GDM1 (cell line): ENCODE measurements at places on chromosomes 4 and X.

GRCh38 chr4:112564706-112565270 is 48.8 kb upstream of the NEUROG2 start:
- DNase-seq, result no peak

DNA sequence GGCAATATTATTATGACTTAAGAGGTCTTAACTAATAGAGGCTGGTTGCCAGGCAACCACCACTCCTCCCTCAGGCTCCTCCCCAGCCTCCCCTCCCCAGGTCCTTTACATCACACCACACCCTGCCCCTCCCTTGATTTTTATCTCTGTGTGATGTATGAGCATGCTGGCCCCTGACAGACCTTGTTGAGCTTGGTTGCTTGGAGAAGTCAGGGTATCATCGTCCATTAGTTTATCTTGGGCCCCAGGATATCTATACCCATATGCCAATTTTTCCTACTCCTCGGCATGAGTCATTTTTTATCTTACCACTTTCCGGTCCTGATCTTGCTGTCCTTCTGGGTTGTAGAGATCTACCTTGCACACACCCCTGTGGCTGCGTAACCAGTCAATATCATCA is 2.5 kb downstream of the AKAP4 start:
- no peak for DNase-seq

DNA sequence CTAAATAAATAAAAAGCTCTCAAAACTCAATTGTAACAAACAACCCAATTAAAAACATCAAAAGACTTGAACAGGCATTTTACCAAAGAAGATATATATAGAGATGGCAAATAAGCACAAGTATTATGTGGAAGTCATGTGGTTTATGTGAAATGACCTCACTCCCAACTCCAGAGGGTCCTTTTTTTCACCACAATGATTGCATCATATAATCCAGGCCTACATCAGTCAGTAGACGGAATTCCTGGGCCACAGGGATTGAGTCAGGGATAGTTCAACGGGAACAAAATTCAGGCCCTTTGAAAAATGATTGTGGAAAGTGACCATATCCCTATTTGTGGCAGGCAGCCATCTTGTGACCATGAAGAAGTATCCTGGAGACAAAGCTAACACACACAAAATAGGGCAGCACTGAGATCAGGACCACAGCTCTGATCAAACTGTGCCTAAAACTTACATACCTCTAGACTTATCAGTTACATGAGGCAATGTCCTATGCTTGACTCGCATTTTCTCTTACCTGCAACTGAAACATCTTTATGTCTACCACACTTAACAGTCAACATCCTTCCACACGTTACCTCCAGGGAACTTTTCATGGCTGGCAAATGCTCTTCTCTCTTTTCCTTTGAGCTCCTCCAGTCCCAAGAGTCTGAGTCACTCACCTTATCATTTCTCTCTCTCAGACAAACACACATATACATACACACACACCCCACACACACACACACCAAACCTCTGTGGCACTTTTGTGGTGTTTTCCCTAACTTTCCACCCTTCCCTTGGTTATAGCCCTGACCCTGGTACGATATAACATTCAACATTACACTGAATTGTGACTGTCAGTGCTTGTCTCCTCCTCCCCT is 113.5 kb downstream of the PHF8 start:
- no peak for DNase-seq

GRCh38 chrX:130174045-130174704 is 2.4 kb downstream of the RAB33A start:
- DNase-seq, result no peak

DNA sequence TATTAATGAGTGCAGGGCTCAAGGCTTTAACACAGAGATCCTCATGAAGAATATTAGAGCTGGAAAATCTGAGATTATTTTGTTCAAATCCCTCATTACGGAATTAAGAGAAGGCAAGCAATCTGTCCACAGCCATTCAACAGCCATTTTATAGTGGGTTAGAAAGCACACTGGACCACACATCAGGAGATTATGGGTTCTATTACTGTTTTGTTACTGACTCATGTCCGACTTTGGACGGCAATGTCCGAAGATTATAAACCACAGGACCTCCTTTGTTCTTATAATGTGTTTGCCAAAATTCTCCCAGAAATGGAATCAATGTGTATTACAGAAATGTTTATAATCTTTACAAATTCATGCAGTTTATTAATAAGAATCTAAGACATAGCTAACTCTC is 8.1 kb downstream of the LAMTOR3 start:
- no peak for DNase-seq

GRCh38 chr4:62135565-62136156 is 935.5 kb downstream of the ADGRL3 start:
- no peak for DNase-seq

GRCh38 chrX:132375941-132376340 is 112.9 kb downstream of the MBNL3 start:
- no peak for DNase-seq

GRCh38 chrX:150086371-150086770 is 148.1 kb upstream of the EOLA2 start:
- no peak for DNase-seq

GRCh38 chr4:145614233-145614610 is 5.0 kb upstream of the MMAA start:
- DNase-seq, result no peak

GRCh38 chrX:40202456-40202855 is 104.7 kb upstream of the BCOR start:
- DNase-seq, result peak; percentile 52

DNA sequence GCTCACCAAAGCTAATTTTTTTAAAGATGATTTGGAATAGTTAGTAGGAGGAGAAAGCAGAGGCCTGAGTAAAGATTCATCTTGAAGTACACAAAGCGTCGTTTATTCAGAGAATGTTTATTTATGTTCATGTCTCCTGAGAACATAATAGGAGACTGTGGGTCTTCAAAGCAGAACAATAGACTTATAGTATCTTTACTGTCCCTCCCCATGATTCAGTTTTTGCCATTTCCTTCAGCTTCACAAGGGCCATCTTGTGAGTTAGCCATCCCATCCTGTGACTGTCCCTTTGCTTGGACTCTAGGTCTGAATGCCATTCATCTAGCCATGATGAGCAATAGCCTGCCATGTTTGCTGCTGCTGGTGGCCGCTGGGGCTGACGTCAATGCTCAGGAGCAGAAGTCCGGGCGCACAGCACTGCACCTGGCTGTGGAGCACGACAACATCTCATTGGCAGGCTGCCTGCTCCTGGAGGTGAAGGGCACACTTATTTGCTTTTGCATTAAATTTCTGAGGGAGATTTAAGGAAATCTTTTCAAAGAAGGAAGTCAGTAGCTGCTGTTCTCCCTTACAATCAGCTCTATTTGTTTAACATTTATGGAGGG is 105.8 kb downstream of the NFKB1 start:
- DNase-seq, result no peak

GRCh38 chr4:143382596-143382995 is 45.9 kb downstream of the GAB1 start:
- DNase-seq, result no peak

DNA sequence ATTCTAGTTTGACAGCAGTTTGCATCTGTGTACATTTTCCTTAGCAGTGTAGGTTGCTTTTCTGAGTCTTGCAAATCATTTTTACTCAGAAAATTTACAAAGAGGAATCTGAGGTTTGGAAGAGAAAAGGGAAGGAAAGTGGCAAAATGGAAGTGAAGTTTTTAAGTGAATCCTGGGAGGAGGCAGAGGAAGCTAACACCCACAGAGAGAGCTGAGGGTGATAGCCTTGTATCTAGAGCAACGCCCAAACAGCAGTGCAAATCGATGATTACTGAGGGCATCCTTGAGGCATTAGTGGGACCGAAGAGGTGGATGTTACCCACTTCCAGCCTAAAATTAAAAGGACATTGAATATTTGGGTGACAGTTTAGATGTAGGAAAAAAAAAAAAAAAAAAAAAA is 31.8 kb downstream of the KLF3 start:
- no peak for DNase-seq

- DNase-seq, result peak; percentile 13
Measured at GRCh38 chr4:85681221-85681657, 206.3 kb downstream of the ARHGAP24 start.

- no peak for DNase-seq
Measured at GRCh38 chr4:40699648-40700047, 50.1 kb upstream of the NSUN7 start.

GRCh38 chr4:159545556-159545955 is 442.7 kb downstream of the RAPGEF2 start:
- DNase-seq, result no peak

GRCh38 chr4:38574559-38575333 is 89.3 kb upstream of the KLF3 start:
- peak; percentile 12 for DNase-seq

DNA sequence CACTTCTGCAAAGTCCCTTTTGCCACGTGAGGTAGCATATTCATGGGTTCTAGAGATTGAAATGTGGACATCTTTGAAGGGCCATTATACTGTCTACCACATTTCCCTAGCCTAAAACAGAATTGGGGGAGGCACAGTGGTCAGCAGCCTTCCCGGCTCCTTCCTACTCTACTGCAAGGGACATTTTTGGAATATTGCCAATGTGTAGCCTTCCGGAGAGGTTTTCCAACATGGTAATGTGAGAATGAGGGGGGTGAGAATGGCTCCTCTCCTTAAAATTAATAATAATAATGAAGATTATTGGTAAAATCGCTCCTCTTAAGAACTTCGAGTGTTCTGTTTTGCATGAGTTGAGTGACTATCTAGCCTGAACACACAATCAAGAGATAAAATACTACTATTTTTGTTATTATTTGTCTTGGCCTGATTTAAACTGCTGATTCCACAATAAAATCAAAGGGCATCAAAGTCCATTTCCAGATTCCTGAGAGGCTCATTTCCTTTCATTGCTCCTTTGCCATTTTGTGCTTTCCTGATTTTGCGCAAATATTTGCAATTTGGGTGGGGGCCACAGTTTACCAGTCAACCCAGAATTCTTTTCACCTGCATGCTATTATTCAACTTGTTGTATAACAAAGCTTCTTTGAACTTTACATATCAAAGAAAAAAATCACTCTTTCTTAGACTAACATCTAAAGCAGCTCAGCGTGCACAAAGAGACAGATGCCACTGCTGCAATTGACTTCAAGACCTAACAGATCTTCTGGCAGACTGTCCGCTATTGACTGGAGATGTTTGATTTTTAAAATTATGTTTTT is 27.0 kb upstream of the TSPAN5 start:
- DNase-seq, result no peak

DNA sequence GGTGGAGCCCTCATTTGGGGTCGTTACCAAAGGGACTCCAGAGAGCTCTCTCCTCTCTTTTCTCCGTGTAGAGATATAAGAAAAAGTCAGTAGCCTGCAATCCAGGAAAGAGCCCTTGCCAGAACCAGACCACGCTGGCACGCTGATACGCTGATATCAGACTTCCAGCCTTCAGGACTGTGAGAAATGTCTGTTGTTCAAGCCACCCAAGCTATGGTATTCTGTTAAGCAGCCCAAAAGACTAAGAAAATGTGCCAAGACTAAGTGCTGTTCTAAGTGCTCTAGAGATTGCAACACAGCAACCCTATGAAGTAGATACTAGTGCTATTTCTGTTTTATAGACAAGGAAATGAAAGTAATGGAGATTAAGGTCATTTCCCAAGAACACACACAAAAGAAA is 205.7 kb downstream of the CAMK2D start:
- no peak for DNase-seq

GRCh38 chrX:154655786-154656185 is 2.4 kb upstream of the CTAG2 start:
- no peak for DNase-seq

DNA sequence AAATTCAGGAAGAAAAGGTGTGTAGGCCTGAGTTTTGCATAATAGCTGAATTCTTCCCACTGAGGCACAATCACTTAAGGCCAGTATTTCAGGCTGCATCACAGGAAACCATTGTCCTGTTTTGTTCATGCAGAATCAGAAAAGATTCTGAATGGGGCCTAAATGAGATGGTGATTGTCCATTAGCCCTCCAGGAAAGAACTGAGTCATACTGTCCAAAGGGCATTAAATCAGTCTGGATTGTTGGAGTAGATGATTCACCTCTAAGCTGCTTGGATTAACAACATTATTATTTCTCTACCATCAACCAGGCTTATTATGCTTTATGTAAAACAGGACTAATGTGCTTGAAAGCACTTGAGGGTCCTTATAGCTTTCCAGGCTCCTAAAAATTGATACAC is 36.2 kb downstream of the CT47B1 start:
- no peak for DNase-seq

- DNase-seq, result no peak
Measured at GRCh38 chrX:97968376-97969163, 1084.9 kb downstream of the RPA4 start.

DNA sequence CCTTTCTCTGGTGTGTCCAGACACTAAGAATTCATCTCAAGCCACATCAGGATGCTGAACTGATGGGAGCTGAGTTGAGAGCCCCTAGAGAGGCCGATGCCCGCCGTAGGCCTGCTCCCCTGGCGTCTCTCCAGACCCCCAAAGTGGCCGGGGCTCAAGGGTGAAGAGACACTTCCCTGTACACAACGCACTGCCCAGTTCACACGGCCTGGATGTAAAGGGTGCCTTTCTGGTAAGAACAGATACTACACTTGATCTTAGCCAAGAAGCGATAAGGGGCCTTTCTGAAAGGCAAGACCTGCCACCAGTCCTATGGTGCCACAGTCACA is 5.1 kb upstream of the TREX2 start:
- no peak for DNase-seq

DNA sequence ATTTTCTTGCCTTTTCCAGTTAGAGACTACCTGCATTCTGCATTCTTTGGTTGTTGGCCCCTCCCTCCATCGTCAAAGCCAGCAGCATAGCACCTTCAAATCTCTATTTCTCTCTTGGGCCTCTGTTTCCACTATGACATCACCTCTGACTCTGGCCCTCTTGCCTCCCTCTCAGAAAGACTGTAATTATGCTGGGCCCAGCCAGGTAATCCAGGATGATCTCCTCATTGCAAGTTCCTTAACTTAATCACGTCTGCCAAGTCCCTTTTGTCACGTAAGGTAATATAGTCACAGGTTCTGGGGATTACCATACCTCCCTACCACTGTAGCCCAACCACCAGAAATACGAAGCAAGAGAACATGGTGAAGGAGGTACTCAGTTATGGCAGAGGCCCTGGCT is 39.3 kb upstream of the NYX start:
- no peak for DNase-seq

DNA sequence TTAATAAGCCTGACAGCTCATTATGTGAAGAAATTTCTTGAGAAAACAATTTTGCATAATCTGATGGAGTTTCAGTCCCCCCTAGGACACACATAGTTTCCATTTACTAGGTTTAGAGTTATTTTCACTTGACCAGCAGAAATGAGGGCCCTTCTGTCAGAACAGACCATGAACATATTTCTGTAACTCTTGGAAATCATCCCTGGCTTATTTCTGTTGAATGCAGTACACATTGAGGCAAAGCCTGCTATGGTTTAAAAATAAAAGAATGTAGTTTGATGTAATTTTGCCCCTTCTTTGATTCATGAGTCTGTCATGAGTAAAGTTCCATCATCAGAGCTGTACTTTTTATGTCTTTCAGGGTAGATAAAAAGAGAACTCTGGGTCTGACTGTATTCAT is 104.6 kb upstream of the ETNPPL start:
- no peak for DNase-seq
